ENCODE measurements at places on chromosomes 13 and 19.

GRCh38 chr19:48654299-48655059 lies 8.5 kb upstream of the CA11 start:
- no peak for DNase-seq

DNA sequence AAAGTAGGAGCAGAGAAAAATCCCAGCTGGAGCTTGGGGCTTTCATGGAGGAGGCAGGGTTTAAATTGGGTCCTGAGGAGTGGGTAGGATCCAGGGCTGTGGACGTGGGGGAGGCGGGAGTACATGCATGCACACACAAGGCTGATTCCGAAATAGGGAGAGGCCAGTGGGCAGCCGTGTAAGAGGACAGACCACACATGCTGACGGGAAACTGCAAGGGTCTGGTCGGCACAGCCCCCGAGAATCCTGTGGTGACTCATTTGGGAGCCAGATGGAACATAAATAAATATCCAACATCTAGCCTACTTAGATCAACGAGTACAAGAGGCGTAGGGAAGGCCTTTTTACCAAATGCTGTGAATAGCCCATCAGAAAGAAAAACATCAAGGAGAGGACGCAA lies 216.3 kb upstream of the ZNF507 start:
- DNase-seq = no peak

GRCh38 chr19:13610039-13610691 lies 103.9 kb upstream of the CACNA1A start:
- no peak for DNase-seq

DNA sequence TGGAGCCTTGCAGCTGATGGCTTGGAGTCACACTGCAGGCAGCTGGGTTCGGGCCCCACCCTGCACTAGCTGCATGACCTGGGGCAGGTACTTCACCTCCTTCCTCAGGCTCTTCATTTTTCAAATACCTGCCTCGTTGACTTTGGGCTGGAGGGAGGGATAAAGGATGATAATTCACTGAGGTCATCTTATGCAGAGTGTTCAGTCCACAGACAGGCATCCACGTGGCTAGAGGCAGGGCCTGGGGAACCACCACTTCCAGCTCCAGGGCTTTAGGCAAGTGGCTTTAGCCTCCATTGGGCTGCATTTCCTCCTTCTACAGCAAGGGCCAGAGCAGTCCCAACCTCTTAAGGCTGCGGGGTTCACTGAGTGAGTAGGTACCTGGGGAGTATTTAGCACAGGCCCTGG lies 84.8 kb downstream of the SIPA1L3 start:
- DNase-seq = no peak

DNA sequence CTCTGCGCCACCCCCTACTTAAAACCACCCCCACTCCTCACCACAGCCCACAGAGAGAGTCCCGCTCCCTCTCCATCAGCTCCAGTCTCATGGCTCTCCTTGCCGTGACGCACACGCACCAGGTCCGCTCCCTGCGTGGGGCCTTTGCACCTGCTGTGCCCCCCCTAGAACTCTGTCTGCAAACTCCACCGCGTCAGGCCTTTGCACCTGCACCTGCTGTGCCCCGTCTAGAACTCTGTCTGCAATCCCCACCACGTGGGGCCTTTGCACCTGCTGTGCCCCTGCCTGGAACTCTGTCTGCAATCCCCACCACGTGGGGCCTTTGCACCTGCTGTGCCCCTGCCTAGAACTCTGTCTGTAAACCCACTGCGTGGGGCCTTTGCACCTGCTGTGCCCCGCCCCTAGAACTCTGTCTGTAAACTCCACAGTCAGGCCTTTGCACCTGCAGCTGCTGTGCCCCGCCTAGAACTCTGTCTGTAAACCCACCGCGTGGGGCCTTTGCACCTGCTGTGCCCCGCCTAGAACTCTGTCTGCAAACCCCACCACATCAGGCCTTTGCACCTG lies 4.2 kb downstream of the SHC2 start:
- DNase-seq = no peak

- no peak for DNase-seq
Measured at GRCh38 chr13:109400209-109400608, 386.2 kb downstream of the IRS2 start.
